ENCODE measurements at places on chromosomes 13 and 19.

GRCh38 chr13:114131583-114132418 lies 622 bp downstream of the RASA3 start:
- DNase-seq = no peak

- no peak for DNase-seq
Observed at GRCh38 chr19:31613683-31614219, 264.5 kb upstream of the TSHZ3 start.

DNA sequence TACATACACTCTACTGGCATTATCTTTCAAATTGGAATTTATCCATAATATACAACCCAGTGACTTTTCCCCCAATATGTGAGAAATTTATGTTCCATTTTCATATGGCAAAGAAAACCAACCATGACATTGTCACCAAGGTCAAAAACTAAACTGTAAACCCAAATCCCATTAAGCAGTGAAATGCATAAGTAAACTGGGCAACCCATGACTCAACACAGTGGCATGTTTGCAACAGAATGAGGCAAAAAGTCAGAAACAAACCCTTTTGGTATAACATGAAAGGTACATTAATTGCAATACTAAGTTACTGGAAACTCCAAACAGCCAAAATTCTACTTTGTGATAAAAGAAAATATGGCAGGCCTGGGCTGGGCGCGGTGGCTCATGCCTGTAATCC lies 4.9 kb downstream of the ZNF878 start:
- no peak for DNase-seq

GRCh38 chr13:24360106-24360505 lies 50.7 kb downstream of the C1QTNF9 start:
- no peak for DNase-seq

DNA sequence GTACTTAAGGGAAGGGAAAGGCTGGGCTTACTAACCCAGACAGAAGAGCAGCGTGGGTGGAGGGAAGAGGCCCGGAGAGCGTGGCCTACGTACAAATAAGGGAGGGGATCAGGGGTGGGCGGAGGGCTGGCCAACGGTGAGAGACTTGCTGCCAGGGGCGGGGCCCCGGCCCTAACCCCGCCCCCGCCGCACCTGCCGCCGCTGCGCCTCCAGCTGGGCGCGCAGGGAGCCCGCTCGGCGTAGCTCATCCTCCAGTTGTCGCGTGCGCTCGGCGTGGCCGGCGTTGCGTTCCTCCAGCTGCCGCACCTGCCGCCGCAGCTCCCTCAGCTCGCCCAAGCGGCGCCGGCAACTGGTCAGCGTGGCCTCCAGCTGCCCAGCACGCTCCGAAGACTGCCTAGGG lies 5.7 kb downstream of the HOOK2 start:
- peak; percentile 69 for DNase-seq

DNA sequence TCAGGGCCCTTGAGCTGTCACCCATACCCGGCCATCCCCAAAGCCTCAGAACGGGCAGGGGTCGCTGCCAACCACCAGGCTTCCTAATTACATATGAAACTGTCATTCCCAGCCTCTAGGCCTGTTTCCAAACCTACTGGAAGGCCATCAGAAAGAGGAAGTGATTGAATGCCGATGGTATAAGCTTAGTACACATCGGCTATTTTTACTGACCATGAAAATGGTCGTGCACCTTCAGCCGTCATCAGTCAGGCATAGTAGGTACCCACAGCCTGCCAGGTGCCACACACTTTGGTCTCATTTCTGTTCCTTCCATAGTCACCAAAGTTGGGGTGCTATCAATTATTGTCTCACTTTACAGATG lies 10.2 kb downstream of the KRI1 start:
- DNase-seq = no peak

GRCh38 chr13:46622630-46623256 lies 69.8 kb downstream of the LRCH1 start:
- peak; percentile 46 for DNase-seq

GRCh38 chr13:76759877-76760276 lies 126.3 kb downstream of the KCTD12 start:
- no peak for DNase-seq

DNA sequence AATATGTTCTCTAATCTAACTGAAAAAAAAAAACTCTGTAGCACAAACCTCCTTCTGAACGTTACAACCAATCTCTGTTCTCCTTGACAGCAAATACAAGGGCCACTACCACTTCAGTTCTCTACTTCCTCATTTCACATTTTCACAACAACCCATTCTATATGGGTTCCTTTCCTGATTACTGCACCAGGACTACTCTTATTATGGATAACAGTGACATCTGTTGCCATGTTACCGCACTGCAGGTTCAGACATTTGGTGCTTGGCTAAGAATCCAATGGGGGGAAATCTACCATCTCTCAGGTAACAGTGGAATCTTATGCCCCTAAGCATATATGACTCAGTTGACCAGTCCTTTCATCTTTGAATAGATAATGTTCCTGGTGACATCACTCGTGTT lies 11.6 kb upstream of the FPR3 start:
- no peak for DNase-seq

- DNase-seq = no peak
Observed at GRCh38 chr19:43467730-43468129, 2.3 kb upstream of the LYPD3 start.

DNA sequence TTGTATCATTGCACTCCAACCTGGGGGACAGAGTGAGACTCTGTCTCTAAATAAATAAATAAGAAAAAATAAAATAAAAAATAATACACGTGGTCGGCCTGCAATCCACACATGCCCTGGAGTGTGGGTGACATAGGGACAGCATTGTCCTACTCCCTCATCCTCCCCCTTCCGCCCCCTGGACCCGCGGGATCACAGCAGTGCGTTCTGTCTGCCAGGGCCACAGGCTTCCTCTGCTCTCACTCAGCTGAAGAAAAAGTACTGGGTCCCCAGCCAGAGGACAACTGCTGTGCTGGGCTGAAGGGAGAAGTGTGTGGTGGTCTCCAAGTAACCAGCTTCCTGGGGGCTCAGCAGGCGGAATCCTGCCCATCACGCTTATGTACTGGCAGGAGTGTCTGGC lies 6.3 kb downstream of the BCAT2 start:
- no peak for DNase-seq

DNA sequence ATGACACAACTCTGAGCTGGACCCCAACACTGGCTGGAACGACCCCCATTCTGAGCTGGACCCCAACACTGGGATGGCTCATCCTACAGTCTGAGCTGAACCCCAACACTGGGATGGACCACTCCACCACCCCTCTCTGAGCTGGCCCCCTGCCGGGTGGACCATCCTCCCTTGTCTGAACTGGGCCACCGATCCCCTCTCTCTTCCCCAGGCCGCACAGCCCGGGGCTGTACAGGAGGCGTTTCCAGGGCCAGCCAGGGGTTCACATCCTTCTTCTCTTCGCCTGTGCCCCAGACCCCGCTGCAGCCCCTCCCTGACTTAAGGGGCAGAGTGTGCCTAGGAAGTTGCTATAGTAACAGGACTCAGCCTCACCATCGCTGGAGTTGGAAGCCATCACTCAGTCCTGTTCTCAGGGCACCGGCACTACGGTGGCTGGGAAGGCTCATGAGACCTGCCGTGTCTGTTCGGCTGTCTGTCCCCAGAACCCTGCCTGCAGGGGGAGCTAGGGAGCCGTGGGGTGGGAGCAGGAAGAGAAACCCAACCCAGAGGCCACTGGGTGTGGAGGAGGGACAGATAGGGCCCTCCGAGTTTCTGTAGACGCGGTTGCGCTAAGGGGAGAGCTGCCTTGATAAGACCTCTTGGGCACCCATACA lies 3.7 kb downstream of the PRKACA start:
- peak; percentile 31 for DNase-seq

GRCh38 chr19:56964410-56964920 lies 123.9 kb upstream of the PEG3 start:
- no peak for DNase-seq

- no peak for DNase-seq
Observed at GRCh38 chr19:2978166-2978767, 903 bp downstream of the TLE6 start.
